ENCODE measurements at places on chromosomes 6 and 20.
A peak's percentile ranks its signal among the peaks of the same experiment; 100 is the strongest.

GRCh38 chr6:169862892-169863525 lies 111.6 kb downstream of the ERMARD start:
- no peak for DNase-seq

DNA sequence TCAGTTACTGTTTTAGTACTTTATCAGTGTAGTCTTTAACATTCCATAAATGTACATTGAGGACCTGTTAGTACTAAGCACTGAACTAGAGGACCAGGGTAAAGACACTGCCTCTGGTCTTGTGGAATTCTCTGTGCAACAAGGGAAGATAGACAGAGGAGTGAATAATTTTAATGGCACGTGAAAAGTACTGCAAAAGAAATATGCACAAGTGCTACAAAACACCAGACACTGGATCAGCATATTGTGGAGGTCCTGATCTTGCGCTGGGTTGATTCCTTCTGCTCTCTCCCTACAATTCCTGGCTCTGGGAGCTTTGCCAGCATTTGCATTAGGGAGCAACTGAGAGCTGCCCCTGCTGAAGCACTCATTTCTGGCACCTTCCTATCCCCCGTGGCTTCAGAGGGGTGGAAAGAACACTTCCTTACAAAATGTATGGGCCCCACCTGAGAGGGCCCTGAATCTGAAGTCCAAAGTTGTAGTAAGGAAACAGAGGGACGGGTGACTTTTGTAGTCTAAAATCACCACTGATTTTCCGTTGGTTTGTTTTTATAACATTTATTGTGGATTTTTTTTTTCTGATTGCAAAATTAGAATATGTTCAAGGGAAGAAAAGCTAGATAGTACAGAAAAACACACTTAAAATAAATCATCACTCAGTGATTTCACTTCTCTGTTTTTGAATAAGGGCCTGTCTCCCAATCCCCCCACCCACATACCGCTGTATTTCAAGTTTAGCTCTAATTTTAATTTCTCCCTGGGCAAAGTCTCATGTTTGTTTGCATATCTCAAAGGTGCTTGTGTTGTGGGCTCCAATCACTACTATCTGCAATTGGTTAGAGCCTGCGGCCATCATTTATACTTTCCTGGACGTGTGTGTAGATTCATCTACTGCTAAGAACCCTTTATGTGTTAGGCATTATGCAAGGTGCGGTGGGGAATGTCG lies 4.9 kb downstream of the PKIG start:
- DNase-seq: no peak

DNA sequence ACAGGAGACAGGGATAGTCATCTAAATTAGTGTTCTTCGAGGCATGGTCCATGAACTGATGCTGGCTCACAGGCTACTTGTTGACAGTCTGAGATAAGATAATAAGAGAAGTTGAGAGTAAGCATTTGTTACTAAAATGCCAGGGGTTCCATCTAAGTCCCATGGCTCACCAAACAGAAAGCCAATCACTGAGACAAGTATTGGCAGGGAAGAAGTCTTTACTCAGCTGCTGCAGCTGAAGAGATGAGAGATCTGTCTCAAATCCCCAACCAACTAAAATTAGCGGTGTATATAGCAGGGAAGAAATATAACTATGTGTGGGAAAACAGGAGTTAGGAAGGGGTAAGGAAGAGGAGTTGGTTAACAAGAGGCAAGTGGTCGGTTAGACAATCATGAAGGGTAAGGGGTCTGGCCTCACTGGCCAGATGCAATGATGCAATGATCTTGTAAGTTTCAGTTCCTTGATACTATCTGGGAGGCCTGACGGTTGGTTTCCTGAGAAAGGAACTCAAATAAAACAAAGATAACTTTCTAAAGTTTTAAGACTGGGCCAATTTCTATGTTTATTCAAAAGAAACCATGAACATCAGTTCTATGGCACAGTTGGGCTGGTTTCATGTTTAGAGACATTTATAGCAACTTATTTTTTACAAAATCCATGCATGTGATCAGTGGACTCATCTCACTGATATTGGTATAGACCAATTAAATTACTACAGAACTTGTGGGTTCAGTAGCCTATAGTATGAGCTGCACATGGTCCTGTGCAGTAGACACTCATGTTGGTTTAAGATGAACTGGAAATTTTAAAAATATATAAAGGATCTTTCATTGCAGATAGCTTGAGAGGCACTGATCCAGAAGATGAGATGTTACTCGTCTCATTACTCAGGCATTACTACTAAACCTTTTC lies 9.9 kb upstream of the HEBP2 start:
- DNase-seq: peak; percentile 14

DNA sequence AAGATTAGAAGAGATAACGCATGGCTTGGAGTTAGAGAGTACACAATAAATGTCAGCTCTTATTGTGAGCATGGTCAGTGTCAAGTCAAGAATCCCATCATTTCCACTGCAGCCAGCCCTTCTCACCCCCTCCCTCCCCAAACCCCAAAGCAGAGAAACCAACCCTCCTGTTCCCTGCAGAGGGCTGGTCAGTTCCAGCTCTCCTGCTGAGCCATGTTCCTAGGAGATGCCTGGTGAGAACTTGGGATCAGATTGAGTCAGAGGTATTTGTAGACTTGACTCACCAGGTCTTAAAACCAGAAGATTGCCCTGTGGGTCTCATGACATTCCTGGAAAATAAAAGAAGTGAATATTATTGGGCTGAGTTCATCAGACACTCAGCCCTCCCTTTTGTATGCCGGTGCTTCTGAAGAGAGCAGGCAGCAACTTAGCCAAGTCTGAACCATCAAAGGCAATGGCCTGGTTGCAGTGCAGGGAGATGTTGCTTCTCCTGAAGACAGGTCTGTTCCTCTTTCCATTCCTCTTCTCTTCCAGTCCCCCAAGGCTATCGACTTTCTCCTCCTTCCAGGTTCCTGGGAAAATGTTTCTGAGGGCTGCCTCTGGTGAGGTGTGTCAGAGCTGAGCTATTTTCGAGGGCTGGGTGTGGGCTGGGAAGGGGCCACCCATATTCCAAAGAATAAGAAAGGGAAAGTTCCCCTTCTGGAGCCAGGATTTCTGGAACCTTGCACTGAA lies 278.2 kb upstream of the SUPT3H start:
- DNase-seq: no peak

DNA sequence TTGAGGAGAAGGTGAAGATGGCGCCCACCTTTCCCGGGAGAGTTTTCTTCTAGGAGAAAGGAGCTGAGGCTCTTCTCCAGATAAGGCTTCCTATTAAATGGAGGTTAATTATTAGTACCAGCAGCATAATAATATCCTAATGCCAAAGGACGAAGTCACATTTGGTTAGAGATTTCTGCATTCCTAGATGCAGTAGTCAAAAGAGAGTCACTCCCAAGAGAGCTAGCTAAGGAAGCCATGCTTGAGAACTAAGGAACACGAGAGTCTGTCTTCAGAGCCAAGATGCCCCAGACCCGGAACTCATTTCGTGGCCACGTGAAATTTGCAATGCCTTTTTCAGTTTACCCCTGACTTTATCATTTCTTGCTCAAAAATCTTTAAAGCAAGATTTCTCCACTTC lies 132.7 kb downstream of the TSHZ2 start:
- no peak for DNase-seq

DNA sequence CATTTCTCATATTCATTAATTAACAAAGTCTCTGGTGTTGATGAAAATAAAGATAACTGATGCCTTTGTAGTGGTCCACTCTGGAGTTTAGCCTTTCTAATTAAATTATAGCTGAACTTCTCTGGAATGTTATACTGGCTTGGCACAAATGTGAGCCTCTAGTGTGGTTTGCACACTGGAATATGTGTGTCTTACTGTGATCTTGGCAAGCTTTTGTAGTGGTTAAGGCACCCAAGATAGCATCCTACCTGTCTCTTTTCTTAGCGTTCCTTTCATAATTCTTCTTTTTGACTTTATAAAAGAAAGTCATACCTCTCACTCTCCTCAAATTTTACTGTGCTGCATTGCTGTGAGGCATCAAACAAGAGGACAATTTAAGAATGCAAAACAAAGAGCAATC lies 107.4 kb downstream of the UTRN start:
- no peak for DNase-seq

DNA sequence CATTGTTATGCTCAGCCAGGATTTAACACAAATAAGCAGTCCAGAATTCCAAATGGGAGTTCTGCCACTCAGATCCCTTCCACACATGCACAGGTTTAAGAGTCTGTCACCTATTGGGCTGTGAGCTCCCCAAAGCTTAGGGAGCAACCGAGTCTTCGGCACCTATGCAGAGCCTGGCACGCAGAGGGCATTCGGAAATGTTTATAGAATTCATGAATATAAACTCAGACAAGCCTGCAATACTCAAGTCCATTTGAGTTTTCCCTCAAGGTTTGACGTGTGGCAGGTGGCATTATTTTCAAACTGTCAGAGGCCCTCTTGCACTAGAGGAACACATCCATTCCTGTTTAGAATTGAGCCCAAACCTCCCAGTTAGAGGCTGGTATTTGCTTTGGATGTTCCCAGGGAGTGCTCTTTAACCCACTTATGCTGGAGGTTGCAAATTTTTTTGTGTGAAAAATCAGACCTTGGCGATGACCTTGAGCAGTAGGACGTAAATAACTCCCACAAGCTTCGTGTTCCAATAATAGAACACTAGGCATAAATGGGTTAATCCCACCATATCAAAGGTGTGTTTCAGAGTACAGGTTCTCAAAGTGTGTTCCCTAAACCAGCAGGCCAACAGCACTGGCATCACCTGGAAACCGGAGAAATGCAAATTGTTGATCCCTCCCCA lies 28.1 kb downstream of the MAP1LC3A start:
- no peak for DNase-seq

DNA sequence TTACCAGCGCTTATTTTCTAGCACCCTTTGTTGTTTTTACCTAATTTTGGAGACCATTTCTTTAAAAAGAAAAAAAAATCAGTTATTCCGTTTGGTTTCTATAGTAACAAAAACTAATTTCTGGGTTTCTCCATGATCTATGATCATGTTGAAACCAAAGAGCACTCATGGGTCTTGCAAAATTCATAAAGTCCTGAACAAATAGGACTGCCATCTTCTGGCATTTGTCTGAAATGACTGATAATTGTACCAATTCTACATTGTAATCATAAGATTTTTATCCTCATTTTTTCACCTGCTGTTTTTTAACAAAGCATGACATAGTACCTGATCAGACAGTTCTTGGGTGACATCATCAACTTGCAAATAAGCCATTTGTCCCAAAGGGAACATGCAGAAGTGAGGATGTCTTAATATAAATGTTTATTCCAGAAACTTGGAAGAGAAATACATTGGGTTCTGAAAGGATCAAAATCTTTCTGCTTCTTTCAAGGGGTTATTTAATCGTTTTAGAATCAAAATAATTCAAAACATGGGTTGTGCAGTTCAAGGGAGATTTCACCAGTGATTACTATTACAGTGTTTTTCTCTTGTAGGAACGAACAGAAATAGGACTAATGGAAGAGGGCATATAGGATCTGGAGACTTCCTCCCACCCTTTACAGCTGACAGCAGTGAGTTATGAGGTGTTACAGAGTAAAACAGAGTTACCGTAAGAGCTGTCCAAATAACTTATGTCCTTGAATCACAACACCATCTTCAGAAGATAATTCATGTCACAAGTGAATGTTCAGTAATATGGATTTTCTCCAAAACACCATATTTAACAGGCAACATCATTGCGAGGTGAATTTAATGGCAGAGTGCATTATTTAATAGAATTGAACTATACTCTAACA lies 87.1 kb upstream of the GJE1 start:
- DNase-seq: no peak

GRCh38 chr20:54431156-54431944 lies 44.0 kb upstream of the DOK5 start:
- no peak for DNase-seq

- DNase-seq: peak; percentile 85
Measured at GRCh38 chr6:4603291-4603690, 172.9 kb upstream of the CDYL start.

GRCh38 chr6:52964318-52964717 lies 30.8 kb downstream of the GSTA4 start:
- no peak for DNase-seq

- DNase-seq: no peak
Measured at GRCh38 chr6:92297101-92297500, 1122.3 kb downstream of the EPHA7 start.

GRCh38 chr6:8628736-8629135 lies 193.4 kb upstream of the SLC35B3 start:
- no peak for DNase-seq

DNA sequence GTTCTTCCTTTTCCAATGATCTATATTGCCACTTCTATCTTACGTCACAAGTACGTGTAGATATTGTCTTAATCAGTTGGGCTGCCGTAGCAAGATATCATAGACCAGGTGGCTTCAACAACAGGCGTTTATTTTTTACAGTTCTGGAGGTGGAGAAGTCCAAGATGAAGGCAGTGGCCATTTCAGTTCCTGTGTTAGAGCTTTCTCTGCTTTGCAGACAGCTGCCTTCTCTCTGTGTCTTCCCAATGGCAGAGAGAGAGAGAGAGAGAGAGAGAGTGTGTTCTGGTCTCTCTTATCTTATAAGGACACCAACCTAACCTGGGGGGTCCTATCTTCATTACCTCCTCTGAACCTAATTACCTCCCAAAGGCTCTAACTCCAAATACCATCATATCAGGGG lies 8.3 kb downstream of the HSF2 start:
- no peak for DNase-seq

- no peak for DNase-seq
Measured at GRCh38 chr6:106728296-106728870, 99.0 kb downstream of the QRSL1 start.

- no peak for DNase-seq
Measured at GRCh38 chr6:157610451-157610999, 212.5 kb upstream of the SNX9 start.

- DNase-seq: no peak
Measured at GRCh38 chr6:138528137-138528536, 28.8 kb upstream of the NHSL1 start.

DNA sequence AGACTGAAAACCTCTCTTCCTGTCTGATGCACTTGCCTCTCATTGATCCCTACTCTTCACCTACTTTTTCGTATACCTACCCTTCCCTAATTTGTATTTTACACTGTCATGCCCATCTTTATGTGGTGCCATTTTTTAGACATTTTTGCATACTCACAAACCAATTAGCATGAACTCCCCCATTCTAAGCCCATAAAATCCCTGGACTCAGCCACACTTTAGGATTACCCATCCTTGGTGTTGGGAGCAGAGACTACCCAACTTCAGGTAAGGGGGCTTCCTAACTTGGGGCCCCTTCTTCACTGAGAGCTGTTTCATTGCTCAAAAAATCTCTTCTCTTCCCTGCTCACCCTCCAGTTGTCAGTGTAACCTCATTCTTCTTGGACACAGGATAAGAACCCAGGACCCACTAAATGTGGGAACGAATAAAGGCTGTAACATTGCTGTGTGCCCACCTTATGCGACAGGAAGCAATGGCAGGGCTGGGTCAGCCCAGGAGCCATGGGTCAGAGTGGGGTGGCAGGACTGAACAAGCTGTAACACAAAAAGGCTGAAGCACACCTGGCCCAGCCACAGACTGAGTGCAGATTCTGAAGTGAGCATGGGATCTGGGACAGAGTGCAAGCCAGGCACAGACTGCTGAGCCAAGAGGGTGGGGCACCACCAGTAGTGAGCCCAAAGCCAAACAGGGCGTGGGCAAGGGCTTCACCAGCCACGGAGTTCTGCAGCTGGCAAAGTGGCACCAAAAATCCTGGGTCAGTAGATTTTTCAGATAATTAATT lies 789.1 kb upstream of the HS3ST5 start:
- no peak for DNase-seq

Measured in suppressor macrophage (primary cell).